Esophagus muscularis mucosa (tissue), 4 donors: ENCODE measurements at places on chromosomes 1 and 21. TPM values are rescaled to one million over a fixed set of nuclear protein-coding genes. Genes with fewer than 3 reads are reported as not detected.

- no peak for DNase-seq
Measured at GRCh38 chr1:60894130-60894529, 188.2 kb upstream of the NFIA start.

ALDH9A1 gene
- total RNA-seq = 60.0 TPM

- DNase-seq = peak; percentile 68
Measured at GRCh38 chr1:111441573-111442192, 7.4 kb downstream of the WDR77 start.

DNA sequence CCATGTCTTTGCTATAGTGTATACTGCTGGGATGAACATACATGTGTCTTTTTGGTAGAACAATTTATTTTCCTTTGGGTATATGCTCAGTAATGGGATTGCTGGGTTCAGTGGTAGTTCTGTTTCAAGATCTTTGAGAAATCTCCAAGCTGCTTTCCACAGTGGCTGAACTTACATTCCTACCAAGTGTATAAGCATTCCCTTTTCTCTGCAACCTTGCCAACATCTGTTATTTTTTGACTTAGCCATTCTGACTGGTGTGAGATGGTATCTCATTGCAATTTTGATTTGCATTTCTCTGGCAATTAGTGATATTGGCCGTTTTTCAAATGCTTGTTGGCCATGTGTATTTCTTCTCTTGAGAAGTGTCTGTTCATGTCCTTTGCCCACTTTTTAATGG lies 37.5 kb upstream of the ANGPTL1 start:
- DNase-seq = no peak

- DNase-seq = no peak
Measured at GRCh38 chr1:214983126-214983869, 99.2 kb upstream of the KCNK2 start.

ITSN1 gene
- total RNA-seq = 37.9 TPM

DNA sequence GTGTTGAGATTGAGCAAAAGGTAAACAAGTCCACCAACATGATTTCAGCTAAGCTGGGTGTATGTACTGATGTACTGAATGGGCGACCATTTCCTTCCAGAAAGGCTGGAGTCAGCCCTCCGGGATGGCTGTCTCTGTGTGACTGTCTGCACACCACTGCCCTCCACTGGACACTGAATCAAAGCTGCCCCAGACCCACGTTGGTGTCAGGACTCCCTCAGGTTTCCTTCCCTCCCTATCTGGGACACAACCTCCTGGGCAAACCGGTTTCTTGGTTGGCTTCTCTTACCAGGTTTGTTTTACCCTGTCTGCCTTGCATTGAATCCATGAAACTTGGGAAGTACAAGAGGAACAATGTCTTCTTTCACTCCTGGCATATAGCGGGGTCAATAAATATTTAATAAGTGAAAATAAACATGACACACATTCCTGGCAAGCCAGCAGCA lies 5.3 kb upstream of the SRP9 start:
- DNase-seq = no peak

GRCh38 chr1:221469476-221469875 lies 272.4 kb downstream of the DUSP10 start:
- DNase-seq = no peak

- DNase-seq = no peak
Measured at GRCh38 chr1:24709791-24710441, 35.3 kb upstream of the CLIC4 start.

FCRL5 gene
- not detected for total RNA-seq

SEMA4A gene
- total RNA-seq = 3.3 TPM

SLX9 gene
- 34.2 TPM for total RNA-seq

ELF3 gene
- 0.17 TPM for total RNA-seq

GRCh38 chr1:180964595-180964994 lies 51.9 kb downstream of the KIAA1614 start:
- DNase-seq = no peak

DNA sequence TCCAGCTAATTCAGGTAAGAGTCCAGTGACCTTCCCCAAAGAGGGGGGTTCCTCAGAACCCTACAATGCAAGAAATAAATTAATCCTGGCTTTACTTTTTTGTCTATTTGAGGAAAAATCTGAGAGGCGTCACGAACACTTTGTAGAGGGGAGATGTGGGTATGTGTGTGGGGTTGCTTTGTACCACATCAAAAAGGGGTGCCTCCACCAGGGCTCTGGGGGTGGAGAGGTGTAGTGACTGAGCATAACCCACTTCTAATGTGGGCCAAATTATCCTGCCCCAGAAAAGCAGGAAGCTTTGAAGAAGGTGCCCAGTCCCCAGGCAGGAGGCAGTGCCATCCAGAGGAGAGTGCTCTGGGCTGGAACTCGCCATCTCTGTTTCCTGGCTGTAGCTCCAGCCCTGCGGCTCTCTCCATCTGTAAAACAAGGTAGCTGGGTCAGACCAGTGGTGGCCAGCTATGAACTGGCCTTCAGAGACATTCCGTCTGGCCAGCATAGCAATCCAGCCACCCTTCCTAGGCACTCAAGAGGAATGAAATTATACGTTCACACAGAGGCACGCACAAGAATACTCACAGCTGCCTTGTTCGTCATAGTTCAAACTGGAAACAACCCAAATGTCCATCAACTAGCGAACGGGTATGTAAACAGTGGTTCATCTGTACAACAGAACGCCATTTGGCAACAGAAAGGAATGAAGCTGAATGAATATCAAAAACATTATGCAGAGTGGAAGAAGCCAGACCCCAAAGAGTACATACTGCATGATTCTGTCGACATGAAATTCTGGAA lies 45.4 kb upstream of the TNFRSF1B start:
- no peak for DNase-seq

- DNase-seq = no peak
Measured at GRCh38 chr21:33608559-33608958, 20.1 kb upstream of the DONSON start.

POLR3GL gene
- total RNA-seq = 39.5 TPM

- DNase-seq = no peak
Measured at GRCh38 chr1:22685591-22686059, 25.0 kb upstream of the EPHB2 start.

DNA sequence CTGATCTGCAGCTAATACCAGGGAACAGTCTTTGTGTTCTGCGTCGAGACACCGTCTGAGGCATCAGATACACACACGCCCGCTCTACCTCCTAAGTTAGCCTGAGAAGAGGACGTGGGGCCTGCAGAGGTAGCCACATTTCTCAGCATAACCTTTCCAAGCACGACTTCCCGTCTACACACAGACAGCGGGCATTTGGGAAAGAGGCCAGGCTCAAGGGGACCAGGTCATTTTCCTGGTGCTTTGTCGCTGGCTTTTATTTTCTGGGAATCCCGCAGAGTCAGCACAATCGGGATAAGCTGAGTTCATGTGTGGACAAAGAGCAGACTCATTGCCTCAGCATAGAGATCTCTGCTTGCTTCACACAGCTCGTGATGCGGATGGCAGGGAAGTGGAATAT lies 72.5 kb upstream of the SMYD2 start:
- no peak for DNase-seq
